ENCODE measurements at places on chromosomes 13 and 19.

GRCh38 chr19:4524808-4525562, 6.7 kb upstream of the PLIN4 start:
- DNase-seq, result peak; percentile 58

DNA sequence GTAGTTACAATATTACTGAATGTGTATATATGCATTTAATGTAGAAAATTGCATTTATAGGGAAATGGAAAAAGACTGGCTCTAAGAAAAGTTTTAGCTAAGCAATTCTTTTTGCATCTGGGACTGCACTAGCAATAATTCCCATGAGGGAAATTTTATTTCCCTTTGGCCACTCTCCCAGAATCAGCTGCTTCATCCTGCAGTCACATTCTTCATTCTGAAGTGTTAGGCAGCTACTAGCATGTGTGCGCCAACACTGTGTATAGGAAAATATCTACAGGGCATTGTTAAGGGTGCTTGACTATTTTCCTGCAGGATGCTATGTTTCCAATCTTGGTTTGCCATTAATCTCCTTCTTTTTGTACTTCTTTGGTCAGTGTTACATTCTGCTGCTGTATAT, 312.8 kb upstream of the PCDH20 start:
- peak; percentile 79 for DNase-seq

- peak; percentile 99 for DNase-seq
These were observed 289.8 kb upstream of the SPRY2 start for GRCh38 chr13:80630685-80631121.

DNA sequence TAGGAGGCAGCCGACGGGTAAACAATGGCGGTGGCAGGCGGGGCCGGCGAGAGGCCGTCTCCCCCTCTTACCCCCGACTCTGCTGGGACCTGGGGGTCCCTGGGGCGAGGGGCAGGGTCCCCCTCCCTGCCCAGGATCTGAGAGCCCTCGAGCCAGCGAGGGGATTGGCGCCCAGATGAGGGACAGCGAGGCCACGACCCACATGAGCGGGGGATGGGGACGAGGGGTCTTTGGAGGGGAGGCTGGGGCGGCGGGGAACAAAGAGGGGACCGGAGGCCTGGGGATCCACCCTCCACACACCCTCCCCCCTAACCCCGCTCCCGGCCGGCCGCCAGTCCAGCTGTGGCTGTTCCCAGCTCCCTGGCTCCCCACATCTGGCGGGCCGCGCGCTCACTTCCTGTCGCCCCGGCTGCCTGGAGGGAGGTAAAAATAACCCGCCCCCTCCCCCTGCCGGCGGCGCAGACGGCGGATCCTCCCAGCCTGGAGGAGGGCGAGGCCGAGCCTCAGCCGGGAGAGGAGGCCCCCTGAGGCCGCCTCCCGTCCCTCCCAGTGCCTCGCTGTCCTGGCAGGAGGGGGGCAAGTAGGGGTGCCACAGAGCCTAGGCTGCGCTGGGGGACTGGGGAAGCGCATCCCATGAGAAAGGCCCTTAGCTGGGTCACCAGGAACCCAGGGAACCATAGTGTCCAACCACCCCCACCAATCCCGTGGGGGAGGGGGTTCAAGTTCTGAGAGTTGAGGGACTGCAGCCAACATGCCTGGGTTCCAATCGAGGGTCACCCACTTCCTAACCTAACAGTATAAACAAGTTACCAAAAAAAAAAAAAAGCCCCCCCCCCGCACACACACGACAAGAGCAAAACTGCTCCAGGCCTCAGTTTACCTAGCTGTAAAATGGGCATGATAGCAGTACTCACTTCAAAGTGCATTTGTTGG, 29.3 kb upstream of the NANOS3 start:
- peak; percentile 94 for DNase-seq

- DNase-seq, result no peak
These were observed 34.3 kb downstream of the ELF1 start for GRCh38 chr13:40984668-40985366.

GRCh38 chr19:7701654-7702457, at the start of gene FCER2:
Gene FCER2 (minus strand): TSS chr19:7702131. CDS start chr19:7699760, 2,371 bp downstream.
- DNase-seq, result no peak

DNA sequence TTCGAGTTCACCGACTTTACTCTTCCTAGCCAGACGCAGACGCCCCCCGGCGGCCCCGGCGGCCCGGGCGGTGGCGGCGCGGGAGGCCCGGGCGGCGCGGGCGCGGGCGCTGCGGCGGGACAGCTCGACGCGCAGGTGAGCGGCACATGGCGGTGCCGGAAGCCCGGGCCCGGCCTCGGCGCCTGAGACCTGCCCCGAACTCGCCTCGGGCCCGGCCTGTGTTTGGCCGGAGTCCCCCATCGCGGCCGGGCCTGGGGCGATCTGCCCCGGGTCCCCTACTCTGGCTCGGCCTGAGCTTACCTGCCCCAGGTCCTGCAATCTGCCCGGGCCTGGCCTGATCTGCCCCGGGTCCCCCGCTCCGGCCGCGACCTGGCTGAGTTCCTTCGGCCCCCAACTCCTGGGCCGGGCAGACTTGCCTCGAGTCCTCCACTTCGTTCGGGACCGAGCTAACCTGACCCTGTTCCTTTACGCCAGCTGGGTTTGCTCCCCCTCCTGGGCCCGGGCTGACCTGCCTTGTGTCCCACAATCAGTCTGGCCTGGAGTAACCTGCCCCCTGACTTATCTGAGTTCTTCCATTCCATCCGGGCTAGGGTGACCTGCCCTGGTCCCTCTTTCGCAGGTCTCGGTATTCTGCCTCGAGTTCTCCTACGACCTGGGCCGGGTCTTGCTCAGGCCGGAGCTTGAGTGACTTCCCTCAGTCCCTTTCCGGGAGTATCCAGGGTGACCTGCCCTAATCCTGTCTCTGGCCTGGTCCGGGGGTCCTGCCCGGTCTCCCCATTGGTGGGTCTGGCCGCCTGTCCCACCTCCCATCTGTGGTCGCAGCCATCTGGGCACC, 764 bp downstream of the UPF1 start:
- DNase-seq, result no peak

GRCh38 chr13:106138620-106139019, 396.8 kb downstream of the EFNB2 start:
- DNase-seq, result no peak

- peak; percentile 31 for DNase-seq
These were observed 211.3 kb upstream of the RFC3 start for GRCh38 chr13:33606692-33607091.

- no peak for DNase-seq
These were observed 2.4 kb downstream of the ALOX5AP start for GRCh38 chr13:30737511-30738337.
